ENCODE measurements at places on chromosomes 12 and 14. TPM values are rescaled to one million over a fixed set of nuclear protein-coding genes. Genes with fewer than 3 reads are reported as not detected.

TIMM9 gene
- polyA plus RNA-seq: 70.3 TPM

SDS gene
- polyA plus RNA-seq: 0.46 TPM

- H3K4me3 ChIP-seq: peak overlapping the region; percentile 82
- no peaks in the 10 kb centered on the region for H3K4me1 ChIP-seq
- H3K27me3 ChIP-seq: no peaks in the 10 kb centered on the region
Observed at GRCh38 chr12:57110104-57111030, 795 bp downstream of the STAT6 start.

DNA sequence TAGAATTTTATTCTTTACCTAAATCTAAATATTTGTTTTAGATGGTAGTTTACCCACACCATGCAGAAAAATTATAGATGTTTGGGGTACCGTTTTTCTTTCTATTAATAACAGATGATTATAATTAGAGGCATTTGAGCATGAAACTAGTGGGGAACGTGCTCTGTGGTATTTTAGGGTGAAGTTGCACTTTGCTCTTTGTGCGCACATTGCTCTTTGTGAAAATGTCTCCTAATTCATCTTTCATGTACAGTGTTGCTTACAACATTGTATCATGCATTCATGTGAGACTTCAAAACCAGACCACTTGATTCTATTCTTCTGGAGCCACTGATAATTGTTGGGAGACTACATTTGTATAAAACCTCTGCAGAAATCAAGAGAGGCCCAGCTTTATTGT lies 449.1 kb upstream of the RGS6 start:
- peaks cover 3% of the 10 kb centered on the region for H3K4me1 ChIP-seq
- DNase-seq: no peak
- no peak overlapping the region for H3K4me3 ChIP-seq
- H3K27me3 ChIP-seq: no peaks in the 10 kb centered on the region
- no peak overlapping the region for H3K27ac ChIP-seq

DNA sequence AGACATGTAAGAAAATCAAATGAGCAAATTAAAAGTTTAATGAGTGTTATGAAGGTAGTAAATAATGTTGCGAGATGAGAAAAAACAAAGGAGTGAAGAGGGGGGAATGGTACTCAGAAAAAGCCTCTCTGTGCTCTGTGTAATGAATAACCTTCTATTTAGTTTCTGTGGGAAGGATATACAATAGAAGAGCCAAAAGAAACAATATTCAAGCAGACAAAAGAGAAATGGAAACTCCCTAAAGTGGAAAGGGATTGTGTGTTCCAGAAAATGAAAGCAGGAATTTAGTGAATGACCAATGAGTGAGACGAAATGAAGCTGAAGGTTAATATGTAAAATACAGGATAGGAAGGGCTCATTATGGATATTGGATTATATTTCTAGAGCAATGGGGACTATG lies 18.5 kb downstream of the OR4K1 start:
- H3K36me3 ChIP-seq: no peaks in the 10 kb centered on the region
- no peaks in the 10 kb centered on the region for H3K4me1 ChIP-seq
- DNase-seq: no peak
- H3K27ac ChIP-seq: no peak overlapping the region
- no peaks in the 10 kb centered on the region for H3K27me3 ChIP-seq
- no peak overlapping the region for H3K4me3 ChIP-seq

KRT83 gene
- polyA plus RNA-seq: not detected

- no peak overlapping the region for H3K4me3 ChIP-seq
- no peaks in the 10 kb centered on the region for H3K36me3 ChIP-seq
- H3K4me1 ChIP-seq: no peaks in the 10 kb centered on the region
- no peak overlapping the region for H3K27ac ChIP-seq
- no peaks in the 10 kb centered on the region for H3K27me3 ChIP-seq
Observed at GRCh38 chr14:97916669-97917568, 1119.7 kb downstream of the VRK1 start.

PTGER2 gene
- polyA plus RNA-seq: 5.1 TPM

DNA sequence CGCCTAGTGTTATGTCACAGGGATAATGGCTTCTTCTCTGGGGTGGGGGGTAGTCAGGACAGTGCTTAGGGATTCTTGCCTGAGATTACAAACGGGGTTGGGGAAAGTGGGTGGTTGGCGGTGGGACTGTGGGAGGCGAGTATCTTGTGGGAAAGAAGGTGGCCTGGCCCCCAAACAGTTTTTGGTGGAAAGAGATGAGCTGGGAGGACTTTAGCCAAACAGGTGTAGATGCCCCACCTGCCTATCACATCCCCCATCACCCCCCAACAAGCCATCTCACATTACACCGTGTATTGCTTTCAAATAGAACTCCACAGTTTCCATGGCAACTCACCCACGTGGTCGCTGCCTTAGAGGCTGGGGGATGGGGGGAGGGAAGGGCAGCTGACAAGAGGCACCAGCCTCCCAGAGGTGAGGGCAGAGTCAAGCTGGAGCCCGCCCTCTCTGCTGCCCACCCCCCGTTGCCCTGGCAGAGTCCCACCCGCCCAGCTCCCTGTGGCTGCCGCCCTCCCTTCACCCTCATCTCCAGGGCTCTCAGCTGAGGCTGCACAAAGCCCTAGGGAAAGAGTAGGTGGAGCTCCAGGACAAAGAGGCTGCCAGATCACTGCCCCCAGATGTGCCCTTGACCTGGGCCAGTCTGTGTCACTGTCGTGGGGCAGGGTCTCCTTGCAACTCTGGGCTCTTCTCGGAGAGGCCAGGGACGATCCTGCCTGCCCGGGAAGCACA lies 98.3 kb downstream of the LRRC74A start:
- no peak overlapping the region for H3K4me3 ChIP-seq
- H3K27ac ChIP-seq: peak overlapping the region; percentile 16
- H3K27me3 ChIP-seq: no peaks in the 10 kb centered on the region
- DNase-seq: peak; percentile 62
- no peaks in the 10 kb centered on the region for H3K36me3 ChIP-seq

KLRC2 gene
- not detected for polyA plus RNA-seq

- no peak overlapping the region for H3K27ac ChIP-seq
- H3K27me3 ChIP-seq: no peaks in the 10 kb centered on the region
- peak; percentile 65 for DNase-seq
- peaks cover 56% of the 10 kb centered on the region for H3K4me1 ChIP-seq
- no peak overlapping the region for H3K4me3 ChIP-seq
- H3K36me3 ChIP-seq: no peaks in the 10 kb centered on the region
Observed at GRCh38 chr12:93151079-93151762, 222.1 kb upstream of the EEA1 start.

SPTB gene
- polyA plus RNA-seq: 1.2 TPM

P2RX2 gene
- not detected for polyA plus RNA-seq

DNA sequence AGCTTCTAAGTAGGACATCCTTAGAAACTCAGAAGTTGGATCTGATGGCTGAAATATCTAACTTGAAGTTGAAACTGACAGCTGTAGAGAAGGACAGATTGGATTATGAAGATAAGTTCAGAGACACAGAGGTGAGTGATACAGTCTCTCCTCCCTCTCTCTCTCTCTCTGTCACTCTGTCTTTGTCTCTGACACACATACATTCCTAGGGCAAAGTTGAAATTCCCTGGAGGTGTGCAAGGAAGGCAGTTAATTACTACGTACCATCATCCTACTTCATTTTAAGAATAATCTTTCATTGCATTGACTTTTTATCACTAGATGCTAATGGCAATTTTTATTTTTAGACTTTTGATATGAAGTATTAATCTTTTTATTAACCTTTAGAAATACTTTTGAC lies 46.2 kb upstream of the REP15 start:
- no peaks in the 10 kb centered on the region for H3K4me1 ChIP-seq
- H3K36me3 ChIP-seq: peaks cover 4% of the 10 kb centered on the region
- H3K4me3 ChIP-seq: no peak overlapping the region
- no peak overlapping the region for H3K27ac ChIP-seq

DNA sequence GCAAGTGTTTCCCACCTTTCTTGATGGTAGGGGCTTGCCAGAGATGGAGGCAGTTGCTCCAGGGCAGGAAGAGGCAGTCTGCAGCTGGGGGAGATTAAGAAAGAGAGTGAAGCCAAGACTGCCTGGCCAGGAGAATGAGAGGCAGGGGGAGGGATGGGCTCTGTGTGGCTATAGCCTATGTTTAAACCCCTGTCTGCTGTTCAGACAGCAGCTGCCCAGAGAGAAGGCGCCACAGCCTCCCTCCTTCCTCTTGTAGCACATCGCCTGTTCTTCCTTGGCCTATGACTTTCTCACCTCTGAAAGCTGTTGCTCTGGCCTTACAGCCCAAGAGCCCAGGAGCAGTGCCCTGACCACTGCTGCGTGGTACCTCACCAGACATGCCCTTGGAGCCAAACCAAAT lies 61.7 kb downstream of the EMP1 start:
- H3K36me3 ChIP-seq: no peaks in the 10 kb centered on the region
- H3K27me3 ChIP-seq: no peaks in the 10 kb centered on the region
- H3K27ac ChIP-seq: no peak overlapping the region
- DNase-seq: no peak
- peaks cover 5% of the 10 kb centered on the region for H3K4me1 ChIP-seq
- no peak overlapping the region for H3K4me3 ChIP-seq

DNA sequence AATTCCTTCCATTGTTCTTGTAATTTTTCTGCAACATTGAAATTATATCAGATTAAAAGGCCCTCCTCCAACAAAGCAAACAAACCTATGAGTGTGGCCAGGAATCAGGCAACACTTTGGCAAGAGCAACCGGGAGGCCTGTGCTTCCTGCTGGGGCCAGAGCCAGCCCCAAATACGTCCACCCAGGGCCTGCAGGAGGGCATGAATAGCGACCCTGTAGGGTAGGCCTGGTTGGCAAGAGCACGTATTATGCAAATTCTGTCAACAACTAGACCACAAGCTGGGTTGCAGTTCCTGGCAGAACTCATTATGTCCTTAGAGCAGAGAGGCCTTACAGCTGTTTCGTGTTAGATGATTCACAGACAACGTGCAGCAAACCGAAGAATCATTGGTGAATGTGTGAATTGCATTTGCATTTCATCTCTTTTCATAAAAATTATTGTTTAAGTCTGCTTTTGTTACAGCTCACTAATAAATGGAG lies 26.9 kb upstream of the LGALS3 start:
- peak overlapping the region; percentile 97 for H3K27ac ChIP-seq
- peaks cover 11% of the 10 kb centered on the region for H3K4me1 ChIP-seq
- H3K36me3 ChIP-seq: no peaks in the 10 kb centered on the region
- peak; percentile 75 for DNase-seq

DNA sequence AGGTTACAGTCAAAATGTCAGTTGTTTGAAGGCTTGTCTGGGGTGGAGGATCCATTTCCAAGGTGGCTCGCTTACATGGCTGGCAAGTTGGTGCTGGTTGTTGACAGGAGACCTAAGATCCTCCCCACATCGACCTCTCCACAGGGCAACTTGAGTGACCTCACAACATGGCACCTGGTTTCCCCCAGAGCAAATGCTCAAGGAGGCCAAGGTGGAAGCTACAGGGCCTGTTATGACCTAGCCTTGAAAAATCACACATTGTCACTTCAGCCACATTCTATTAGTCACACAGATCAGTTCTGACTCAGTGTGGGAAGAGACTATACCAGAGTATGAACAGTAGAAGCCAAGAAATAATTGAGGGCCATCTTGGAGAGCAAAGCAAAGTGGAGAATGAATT lies 11.3 kb upstream of the GNG2 start:
- no peak overlapping the region for H3K4me3 ChIP-seq
- H3K4me1 ChIP-seq: no peaks in the 10 kb centered on the region
- no peak for DNase-seq
- H3K27me3 ChIP-seq: no peaks in the 10 kb centered on the region

DNA sequence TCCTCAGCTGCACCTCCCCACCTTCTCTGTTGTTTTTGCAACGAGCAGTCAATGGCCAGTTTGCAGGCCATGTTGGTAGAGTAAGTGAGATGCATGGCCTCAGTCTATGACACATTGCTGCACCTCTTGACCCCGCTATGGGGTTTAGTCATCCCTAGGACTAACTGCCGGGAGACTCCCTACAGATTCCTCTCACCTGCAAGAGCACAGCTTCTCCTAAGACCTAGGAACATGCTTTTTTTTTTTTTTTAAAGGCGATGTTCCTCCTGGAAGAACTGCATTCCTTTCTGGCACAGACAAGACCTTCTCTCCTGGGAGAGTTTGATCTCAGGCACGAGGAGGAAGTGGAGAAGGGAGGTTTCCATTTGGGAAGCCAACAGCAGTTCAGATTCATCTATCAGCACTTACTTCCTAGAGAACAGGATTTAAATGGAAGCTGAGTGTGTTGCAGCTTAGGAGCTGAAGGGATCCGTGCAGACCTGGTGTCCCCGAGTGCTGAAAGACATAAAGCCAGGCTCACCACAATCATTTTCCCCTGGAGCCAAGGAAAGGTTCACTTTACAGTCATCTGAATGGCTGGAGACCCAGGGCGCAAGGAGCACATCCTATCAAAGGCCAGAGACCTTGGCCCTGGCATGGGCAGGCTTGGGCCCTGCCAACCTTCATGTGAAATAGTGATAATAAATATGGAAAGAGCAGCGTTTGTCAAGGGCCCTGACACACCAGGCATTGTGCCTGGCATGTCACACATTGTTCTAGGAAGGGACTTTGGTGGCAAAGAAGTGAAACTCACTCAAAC lies 104.1 kb downstream of the LGMN start:
- no peak for DNase-seq
- H3K36me3 ChIP-seq: peaks cover 52% of the 10 kb centered on the region
- H3K27me3 ChIP-seq: no peaks in the 10 kb centered on the region
- H3K4me1 ChIP-seq: no peaks in the 10 kb centered on the region
- H3K27ac ChIP-seq: no peak overlapping the region
- no peak overlapping the region for H3K4me3 ChIP-seq

NCOR2 gene
- polyA plus RNA-seq: 85.9 TPM
